Keratinocyte (primary cell): ENCODE measurements at places on chromosomes 2 and 18.

- DNase-seq = no peak
These were observed 51.6 kb downstream of the TSPYL6 start for GRCh38 chr2:54204476-54204875.

- no peak for DNase-seq
These were observed 52.8 kb upstream of the NRXN1 start for GRCh38 chr2:51084750-51085149.

DNA sequence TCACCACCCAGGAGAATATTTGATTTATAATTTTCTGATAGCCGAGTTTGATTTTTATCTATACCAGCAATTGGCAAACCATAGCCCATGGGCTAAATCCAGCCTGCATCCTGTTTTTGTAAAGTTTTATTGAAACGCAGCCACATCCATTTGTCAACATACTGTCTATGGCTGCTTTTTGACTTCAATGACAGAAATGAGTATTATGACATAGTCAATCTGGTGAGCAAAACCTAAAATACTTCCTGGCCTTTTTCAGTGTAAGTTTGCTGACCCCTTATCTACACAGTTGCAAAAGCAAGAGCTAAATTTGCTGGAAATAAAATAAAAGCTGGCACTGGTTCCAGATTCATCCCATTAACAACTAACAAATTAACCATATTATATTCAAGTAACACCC is 79.8 kb upstream of the SLC25A52 start:
- no peak for DNase-seq

GRCh38 chr2:29920130-29920577 is 1.2 kb downstream of the ALK start:
- peak; percentile 7 for DNase-seq

DNA sequence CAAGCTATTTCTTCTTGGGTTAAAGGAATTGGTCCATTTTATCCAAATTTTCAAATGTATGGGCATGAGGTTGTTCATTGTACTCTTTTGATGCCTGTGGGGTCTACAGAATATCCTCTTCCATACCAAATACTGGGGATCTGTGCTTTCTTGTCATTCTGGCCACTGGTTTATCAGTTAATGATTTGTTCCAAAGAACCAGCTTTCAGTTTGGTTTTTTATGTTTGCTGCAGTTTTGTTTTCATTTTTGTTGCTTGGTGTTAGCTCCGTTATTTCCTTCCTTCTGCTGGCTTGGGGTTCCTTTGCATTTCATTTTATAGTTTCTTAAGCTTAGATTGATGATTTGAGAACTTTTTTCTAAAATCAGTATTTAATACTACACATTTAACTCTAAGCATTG is 45.5 kb downstream of the SLC66A2 start:
- DNase-seq = no peak

DNA sequence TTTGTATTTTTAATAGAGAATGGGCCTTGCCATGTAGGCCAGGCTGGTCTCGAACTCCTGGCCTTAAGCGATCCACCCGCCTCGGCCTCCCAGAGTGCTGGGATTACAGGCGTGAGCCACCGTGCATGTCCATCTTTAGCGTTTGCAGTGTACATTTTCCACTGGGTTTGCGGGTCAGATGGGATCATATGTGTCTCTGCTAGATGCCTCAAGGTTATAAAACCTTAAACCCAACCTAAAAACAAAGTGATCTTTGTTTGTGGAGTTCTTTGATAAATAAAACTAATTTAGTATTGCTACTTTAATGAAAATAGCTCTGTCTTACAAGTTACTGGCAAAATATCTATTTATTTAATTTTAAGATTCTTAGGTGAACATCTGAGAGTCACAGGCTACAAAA is 13.1 kb upstream of the ALPG start:
- no peak for DNase-seq

GRCh38 chr2:129575880-129576279 is 403.6 kb upstream of the RAB6C start:
- no peak for DNase-seq

- DNase-seq = no peak
These were observed 110.8 kb downstream of the MCFD2 start for GRCh38 chr2:46804794-46805193.

GRCh38 chr2:118322406-118322805 is 234.1 kb downstream of the INSIG2 start:
- no peak for DNase-seq

DNA sequence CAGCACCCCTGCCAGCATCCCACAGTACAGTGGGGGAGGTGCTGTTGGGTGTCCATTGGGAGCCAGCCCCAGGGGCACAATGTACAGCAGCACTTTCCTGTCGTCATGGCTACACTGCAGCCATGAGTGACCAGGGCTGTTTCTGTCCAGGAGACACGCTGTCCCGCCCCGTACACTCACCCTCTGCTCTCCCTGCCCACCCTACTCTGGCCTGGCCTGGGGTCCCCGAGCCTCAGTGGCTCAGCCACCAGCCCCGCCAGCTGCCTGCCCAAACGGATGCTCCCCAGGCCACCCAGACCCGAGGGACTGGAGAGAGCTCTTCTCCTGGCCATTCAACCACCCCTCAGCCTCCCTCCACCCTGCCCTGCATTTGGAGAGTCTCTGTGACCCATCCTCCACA is 9.3 kb downstream of the TEKT4 start:
- DNase-seq = no peak

- no peak for DNase-seq
These were observed 179.0 kb downstream of the KLHL29 start for GRCh38 chr2:23563673-23564614.

GRCh38 chr2:119190321-119191111 is 32.0 kb upstream of the C1QL2 start:
- DNase-seq = no peak

- DNase-seq = no peak
These were observed 42.7 kb downstream of the MPHOSPH10 start for GRCh38 chr2:71173096-71173495.

- no peak for DNase-seq
These were observed 458.6 kb downstream of the FBXO15 start for GRCh38 chr18:73688851-73689711.

- no peak for DNase-seq
These were observed 9.3 kb upstream of the FHL2 start for GRCh38 chr2:105407946-105408743.

DNA sequence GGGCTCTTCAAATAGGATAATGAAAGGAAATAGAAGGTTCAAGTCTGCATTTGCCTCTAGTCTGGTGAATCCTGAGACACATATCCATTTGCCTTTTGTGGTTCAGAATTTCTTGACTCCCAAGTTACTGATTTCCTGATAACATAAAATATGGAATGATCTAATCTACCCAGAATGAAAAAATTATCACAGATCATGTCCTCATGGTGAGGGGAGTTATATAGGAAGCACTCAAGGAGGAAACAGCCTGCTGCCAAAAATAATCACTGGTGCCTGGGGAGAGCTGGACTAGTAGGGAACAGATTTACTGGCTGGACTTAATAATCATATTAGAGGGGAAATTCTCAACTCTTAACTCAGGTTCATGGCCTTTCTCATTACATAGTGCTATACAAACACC is 95.5 kb upstream of the STK17B start:
- no peak for DNase-seq

- DNase-seq = no peak
These were observed 134.8 kb downstream of the ZNF385B start for GRCh38 chr2:179726461-179727180.

- peak; percentile 62 for DNase-seq
These were observed 273.6 kb upstream of the NCKAP5 start for GRCh38 chr2:133841900-133842299.

GRCh38 chr2:143668234-143668633 is 539.0 kb downstream of the ARHGAP15 start:
- no peak for DNase-seq

GRCh38 chr18:49322765-49323490 is 137.5 kb downstream of the DYM start:
- no peak for DNase-seq

DNA sequence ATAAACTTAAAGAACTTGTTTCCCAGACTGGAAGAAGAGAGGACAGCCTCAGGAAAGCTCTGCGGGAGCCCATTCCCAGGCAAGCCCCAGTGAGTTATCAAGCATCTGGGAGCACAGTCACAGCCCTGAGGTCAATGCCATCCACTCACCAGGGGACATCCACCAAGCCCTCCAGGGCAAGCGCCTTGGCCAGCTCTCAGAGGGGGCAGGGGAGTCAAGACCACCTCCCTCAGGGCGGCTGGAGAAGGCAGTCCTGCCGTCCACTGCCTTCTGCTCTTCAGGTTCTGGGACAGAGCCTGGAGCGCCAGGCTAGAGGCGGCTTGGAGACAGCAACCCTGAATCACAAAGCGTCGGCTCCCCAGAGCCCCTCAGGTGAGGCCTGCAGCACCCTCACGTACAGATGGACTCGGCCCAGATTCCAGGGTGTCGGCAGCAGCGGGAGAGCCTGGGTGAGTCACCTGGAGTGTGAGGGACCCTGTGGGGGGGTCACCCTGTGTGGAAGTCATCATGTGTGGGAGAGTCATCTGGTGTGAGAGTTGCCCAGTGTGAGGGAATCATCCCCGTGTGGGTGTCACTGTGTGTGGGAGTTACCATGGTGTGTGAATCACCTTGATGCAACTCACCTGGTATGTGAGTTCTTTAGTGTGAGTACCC is 100.9 kb upstream of the TEX51 start:
- no peak for DNase-seq

DNA sequence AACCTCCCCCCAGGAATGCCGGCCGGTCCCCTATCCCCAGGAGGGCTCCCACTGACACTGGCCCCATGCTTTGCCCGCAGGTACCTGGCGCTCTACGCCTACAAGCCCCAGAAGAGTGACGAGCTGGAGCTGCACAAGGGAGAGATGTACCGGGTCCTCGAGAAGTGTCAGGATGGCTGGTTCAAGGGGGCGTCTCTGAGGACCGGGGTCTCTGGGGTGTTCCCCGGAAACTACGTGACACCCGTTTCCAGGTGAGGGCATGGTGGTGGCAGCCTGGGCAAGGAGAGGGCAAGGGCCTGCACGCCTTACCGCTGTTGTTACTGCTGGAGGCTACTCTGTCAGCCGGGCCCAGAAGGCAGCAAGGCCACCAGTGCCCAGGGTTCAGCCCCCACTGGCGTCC is 181.3 kb downstream of the SEPTIN10 start:
- no peak for DNase-seq

DNA sequence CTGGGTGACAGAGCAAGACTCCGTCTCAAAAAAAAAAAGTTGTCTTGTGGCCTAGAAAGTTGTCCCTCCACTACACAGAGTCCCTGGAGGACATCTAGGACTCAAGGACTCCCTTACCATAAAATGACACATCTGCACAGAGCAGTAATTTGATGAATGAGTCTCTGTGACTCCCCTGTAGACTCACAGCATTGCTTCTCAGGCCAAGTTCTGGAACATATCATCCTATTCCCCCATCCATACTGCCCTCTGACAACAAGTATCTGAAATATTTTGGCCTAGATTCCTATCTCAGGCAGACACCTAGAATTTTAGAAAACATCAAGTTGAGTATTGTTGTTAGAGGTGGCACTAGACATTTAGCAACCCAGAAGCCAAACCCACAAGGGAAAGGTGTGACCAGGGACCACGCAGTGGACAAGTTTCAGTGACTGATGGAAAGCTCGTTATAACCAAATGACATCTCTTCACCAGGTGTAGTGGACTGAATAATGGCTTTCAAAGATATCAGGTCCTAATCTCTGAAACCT is 97.9 kb upstream of the ATP8B1 start:
- DNase-seq = no peak

DNA sequence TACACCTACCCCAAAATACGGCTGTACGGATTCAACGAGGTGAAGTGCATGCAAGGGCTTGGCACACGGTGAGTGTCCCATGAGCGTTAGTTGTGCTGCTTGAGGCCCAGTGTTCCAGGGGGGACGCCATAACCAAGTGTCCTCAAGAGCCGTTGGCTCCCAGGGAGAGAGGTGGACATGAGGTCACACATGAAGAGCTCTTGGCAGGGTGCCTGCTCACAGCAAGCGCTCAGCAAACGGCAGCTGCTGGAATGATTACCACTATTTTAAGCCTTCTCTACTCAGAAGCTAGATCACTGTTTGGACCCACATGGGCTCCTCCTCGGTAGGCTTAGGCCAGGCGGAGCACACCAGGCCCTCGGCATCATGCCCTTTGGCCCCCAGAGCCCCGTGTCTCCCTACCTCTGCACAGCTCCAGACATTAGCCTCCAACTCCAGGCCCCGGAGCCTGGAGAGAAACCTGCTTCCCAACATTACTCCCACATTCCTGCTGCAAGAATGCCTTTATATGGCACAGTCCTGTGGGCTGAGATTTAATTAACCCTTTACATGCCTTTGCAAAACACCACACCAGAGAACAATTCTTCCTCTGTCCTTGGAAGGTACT is 68.4 kb upstream of the PPP1CB start:
- DNase-seq = no peak

GRCh38 chr2:183010112-183010511 is 28.1 kb downstream of the NCKAP1 start:
- DNase-seq = no peak

DNA sequence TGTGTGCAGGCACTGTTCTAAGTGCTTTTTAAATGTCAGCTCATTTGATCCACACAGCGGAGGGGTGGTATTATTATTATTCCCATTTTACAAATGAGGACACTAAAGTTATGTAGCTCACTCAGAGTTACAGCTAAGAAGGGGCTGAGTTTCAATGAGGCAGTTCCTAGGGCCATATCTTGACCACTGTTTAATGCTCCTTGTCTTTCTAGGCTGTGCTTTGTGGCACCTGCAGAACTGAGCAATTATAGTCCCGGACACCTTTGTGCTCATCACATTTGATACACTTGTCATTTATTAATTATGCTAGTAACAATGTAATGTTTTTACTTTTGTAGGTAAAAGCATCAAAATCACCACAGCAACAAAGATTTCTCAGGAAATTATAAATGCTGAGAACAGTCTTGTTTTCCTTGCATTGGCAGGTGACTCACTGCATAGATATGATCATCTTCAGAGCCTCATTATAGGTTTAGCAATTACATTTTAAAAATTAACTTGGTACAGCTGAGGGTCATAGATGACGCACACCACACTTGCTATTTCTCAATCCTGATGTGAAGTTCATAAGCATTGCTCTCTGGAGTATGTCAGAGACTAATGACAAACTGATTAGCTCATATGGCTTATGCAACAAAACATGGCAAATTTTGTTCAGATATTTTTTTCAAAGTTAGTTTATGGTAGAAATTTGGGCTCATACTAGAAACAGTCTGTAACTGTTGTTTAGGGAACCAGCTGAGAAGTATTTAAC is 366.8 kb downstream of the TGIF1 start:
- DNase-seq = peak; percentile 40

- DNase-seq = no peak
These were observed 85.1 kb upstream of the TTC39C start for GRCh38 chr18:23929362-23929930.

- DNase-seq = no peak
These were observed 155.9 kb upstream of the CAPN13 start for GRCh38 chr2:30963184-30963583.

DNA sequence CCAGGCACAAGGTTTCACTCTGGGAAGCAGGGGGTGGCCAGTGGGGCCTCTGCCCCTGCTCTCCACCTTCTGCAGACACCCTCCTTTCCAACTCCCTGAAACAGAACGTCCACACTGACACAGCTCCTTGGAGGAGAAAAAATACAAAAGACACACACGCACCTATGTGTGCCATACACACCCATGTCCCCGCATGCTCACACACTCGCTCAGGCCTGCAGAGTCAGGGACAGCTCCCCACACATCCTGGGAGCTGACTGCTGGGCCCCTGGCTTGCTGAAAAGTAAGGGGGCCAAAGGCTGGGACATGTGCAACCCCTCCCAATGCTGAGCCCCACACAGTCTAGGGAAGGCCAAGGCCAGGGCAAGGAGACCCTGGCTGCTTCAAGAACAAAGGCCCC is 200.5 kb downstream of the TNS1 start:
- DNase-seq = no peak
